SK-N-SH (cell line): ENCODE measurements at places on chromosomes 5 and 9.

DNA sequence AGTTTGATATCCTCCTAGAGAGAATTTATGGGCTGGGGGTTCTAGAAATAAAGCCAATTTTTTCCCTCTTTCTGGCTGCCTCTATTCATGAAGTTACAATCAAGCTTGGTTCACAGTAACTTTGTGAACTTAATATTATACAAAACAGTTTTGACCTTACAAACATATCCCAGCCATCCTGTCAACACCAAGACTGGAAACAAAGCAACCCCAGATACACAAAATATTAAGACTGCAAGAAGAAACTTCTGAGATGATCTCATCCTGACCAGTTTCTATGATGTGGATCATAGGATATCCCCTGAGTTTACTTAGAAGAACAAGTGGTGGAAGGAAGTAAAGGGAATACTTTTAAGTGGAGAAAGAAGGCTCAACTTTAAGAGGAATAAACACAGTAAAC, 28.3 kb upstream of the CER1 start:
- no peak for DNase-seq

- peak; percentile 93 for DNase-seq
These were observed 66.9 kb upstream of the DNAH5 start for GRCh38 chr5:14011089-14012020.

GRCh38 chr5:142107036-142107735, 1.4 kb upstream of the NDFIP1 start:
- no peak for DNase-seq

DNA sequence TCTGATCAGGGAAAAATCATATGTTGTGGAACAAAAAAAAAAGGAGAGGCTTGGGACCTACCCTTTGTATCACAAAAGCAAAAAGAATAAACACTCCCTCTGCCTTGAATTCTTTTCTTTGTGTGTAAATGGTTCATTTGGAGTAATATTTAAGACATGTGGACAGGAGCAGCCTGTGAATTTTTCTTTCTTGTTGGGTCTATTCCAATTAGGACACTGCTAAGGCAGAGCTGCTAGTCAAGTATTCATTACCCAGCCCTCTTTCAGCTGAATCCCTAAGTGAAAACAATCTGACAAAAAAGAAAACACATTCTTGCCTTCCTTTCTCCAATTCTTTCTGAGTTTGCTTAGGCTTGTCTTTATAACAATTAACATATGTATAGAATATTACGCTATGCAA, 330.0 kb downstream of the EBF1 start:
- no peak for DNase-seq

- DNase-seq: no peak
These were observed 27.8 kb downstream of the ZCCHC7 start for GRCh38 chr9:37148181-37148580.

DNA sequence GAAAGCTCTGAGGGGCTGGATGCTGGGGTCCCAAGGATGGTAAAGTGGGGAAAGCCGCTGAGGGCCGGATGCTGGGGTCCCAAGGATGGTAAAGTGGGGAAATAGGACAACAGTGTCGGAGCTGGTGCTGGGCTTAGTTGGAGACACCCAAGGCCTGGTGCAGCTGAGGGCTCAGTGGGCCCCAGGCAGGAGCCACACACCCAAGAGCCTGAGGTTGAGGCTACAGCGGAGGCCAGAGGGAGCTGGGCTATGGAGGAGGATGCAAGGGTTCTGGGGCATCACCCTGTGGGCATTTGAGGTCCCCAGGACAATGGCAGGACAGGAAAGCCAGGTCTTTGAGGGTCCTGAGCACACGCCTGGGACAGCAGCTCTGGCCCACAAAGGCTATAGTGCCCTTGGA, 19.1 kb upstream of the SLC9A3 start:
- DNase-seq: no peak

GRCh38 chr5:140927228-140927573, 1.1 kb downstream of the PCDHAC1 start:
- no peak for DNase-seq

- DNase-seq: no peak
These were observed 54.5 kb upstream of the IL17B start for GRCh38 chr5:149433524-149434131.

DNA sequence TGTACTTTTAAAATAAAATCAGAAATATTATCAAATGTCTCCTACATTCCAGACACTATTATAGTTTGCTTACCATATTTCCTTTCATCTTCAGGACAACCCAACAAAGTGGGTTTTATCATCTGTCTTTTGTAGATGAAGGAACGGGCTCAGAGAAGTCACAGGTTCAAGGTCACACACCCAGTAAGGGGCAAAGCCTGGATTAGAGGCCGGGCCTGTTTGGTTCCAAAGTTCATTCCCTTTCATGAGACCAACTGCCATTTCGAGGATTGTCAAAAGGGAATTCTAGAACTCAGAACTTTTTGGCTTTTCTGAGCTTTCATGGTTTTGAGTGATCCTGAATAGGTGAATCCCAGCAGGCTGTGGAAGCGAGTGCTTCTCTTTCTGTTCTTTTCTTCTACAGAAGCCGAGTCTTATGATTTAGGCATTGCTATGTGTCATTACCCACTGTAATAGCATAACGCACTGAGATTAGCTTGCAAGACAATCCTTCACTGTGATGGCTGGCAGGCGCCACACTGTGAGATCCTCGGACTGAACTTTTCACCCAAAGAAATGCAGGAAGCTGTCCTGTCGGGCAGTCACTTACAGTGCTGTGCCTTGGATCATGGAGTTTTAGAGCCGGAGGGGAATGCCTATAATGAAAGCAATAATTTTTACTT, 43.8 kb upstream of the ANKH start:
- DNase-seq: no peak

DNA sequence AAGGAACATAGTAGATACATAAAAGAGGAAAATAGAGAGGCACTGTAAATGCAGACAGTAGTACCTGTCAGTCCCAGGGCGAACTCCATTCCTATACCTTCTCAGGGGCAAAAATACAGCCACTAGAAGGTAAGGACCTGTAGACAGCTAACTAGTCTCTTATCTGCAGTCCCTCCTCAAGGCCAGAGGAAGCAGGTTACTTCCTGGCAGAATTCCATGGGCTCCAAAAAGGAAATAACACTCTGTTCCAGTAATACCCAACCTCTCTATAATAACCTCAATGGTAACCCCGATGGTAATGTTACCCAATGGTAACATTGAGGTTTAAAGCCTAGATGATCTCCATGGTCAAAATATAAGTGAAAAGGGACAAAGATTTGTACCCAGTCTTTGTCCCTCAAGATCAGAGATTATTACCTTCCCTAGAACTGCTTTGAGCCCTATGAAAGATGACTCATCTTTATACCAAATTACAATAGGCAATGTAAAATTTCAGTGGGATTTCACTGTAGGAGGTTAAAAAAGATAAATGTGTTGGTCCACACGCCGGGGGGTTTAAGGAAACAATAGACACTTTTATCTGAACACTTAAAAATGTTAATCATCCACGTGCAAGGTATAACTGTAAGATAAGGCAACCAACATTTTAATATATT, 113.0 kb downstream of the DENND1A start:
- no peak for DNase-seq

- no peak for DNase-seq
These were observed 30.9 kb downstream of the PDE6A start for GRCh38 chr5:149913436-149914419.

DNA sequence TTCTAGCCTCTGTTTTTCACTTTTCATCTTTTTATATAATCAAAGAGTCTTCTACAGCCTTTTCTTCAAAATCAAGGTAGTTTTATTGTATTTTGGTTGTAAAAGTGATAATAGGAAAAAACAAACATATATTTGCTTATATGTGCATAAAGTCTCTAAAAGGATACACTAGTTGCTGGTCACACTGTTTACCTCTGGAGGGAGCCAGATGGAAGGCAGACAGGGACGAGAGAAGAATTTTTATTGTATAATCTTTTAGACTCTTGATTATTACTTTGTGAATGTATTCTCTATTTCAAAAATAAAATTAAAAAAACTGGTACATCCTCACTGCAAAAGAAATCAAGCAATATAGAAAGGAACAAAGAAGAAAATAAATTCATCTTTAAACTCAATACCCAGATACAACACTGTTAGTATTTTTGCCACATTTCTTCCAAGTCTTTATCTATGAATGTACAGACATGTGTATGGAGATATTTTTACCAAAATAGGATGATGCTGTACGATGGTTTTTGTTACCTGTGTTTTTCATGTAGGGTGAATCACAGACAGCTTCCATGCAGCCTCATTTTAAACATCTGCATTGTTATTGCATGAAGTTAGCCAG, 6.1 kb upstream of the RNF183 start:
- peak; percentile 69 for DNase-seq

GRCh38 chr9:112072721-112073638, 102.1 kb downstream of the SUSD1 start:
- DNase-seq: no peak

DNA sequence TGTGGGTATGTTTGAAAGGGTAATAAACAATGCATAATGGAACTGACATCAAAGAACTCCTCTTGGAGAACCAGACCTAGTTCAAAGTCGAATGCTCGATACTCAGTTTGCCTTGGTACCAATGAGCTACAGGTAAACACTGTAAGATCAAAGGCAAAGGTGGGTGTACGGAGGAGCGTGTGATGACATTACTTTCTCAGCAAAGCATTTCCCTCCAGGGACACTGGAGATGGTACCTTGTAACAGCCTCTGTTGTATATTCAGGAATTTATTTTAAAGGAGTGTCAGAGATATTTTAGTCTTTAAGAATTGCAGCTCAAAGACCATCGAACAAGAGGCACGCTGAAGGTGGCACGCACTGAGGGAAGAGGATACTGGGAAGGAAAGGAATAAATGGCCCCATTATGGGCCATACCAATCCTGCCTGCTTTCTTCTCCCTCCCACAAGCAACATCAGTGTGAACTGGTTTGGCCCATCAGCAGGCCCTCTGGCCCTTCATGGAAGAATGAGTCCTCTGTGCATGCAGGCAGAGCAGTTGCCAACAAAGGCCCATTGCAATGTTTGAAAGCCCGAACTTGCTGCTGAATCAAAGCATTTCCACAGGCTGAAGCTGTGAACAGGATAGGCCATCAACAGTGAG, 410.2 kb downstream of the ACTL7B start:
- no peak for DNase-seq

GRCh38 chr5:81852291-81853029, 101.6 kb upstream of the SSBP2 start:
- DNase-seq: peak; percentile 59

DNA sequence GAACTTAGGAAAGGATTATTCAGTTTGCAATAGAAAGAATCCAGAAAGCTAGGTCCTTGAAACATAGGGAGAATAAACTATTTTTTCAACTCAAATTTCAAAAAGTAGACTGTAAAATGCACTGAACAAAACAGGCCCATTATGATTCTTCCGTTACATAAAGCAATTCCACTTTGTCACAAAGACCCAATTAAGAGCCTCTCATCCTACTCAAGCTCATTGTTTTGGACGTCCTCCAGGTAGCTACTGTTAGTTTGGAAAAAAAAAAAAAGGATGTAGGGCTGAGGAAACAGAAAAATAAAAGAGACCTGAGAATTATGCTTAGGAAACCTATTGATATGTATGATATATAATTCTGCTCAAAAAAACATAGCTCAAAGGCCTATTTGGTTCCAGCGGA, 74.0 kb downstream of the DIRAS2 start:
- DNase-seq: no peak

- DNase-seq: no peak
These were observed 68.0 kb upstream of the HSPA9 start for GRCh38 chr5:138643040-138643791.

- no peak for DNase-seq
These were observed 140.2 kb downstream of the C9orf50 start for GRCh38 chr9:129480745-129481144.

DNA sequence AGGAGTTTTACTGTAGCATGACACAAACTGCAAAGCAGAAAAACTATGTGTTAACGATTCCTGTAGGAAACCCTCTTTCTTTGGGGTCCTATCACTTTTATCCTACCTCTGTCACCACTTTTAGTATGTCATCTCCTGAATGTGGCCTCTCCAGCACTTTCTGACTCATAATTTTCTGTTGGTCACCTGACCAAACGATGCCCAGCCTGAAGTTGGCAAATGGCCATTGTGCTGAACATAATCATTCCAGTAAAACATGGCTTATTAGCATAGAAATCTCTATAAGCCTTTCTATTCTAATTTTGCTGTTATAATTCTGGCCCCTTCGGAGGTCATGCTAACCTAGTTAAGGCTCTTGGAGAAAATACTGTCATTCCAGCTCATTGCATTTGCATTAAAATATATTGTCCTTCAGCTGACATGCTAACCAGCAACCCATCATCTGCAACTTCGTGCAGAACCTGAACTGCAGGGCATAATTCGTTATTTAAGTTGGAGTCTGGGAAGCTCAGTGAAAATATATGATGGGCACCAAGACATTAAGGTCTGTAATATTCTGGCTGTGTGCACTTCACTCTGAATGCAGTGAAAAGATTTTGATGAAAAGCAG, 140.3 kb downstream of the NMUR2 start:
- no peak for DNase-seq

GRCh38 chr9:131289301-131290035, at the start of gene PLPP7:
PLPP7 (plus strand) TSS chr9:131289723; CDS start chr9:131289998, 275 bp downstream.
- DNase-seq: peak; percentile 95

DNA sequence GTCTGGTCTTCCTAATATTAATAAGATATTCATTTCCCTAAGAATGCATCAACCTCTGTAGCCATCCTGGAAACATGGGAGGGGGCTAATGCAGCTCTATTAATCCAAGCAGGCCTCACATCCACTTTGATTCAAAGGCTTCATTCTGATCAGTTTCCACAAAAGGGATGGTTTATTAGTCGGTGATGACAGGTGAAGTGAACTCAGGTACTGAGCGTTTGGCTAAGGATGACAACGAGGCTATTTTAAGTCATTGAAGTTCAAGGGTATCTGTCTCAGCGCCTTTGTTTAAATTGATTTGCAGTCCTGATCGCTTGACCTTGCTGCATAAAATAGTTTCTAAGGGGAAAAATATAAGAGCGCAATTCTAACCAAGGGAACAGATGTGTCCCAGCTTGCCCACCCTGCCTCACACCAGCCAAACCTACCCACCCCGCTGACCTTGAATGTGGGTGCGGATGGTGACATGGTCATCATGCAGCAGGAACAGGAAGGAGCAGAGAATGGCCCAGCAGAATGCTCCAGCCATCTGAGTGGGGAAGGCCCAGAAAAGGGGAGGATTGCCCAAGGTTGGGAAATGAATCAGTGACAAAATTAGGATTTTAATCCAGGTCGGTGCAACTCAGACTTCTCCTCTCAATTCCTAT, 70.5 kb upstream of the ZNF618 start:
- no peak for DNase-seq

- no peak for DNase-seq
These were observed 9.4 kb downstream of the B4GALT7 start for GRCh38 chr5:177609076-177610059.

GRCh38 chr9:125558453-125559092, 148.4 kb downstream of the MAPKAP1 start:
- peak; percentile 68 for DNase-seq

- DNase-seq: no peak
These were observed 60.2 kb downstream of the FBXW11 start for GRCh38 chr5:171946000-171946781.
